ENCODE measurements at places on chromosomes 1 and 21.

DNA sequence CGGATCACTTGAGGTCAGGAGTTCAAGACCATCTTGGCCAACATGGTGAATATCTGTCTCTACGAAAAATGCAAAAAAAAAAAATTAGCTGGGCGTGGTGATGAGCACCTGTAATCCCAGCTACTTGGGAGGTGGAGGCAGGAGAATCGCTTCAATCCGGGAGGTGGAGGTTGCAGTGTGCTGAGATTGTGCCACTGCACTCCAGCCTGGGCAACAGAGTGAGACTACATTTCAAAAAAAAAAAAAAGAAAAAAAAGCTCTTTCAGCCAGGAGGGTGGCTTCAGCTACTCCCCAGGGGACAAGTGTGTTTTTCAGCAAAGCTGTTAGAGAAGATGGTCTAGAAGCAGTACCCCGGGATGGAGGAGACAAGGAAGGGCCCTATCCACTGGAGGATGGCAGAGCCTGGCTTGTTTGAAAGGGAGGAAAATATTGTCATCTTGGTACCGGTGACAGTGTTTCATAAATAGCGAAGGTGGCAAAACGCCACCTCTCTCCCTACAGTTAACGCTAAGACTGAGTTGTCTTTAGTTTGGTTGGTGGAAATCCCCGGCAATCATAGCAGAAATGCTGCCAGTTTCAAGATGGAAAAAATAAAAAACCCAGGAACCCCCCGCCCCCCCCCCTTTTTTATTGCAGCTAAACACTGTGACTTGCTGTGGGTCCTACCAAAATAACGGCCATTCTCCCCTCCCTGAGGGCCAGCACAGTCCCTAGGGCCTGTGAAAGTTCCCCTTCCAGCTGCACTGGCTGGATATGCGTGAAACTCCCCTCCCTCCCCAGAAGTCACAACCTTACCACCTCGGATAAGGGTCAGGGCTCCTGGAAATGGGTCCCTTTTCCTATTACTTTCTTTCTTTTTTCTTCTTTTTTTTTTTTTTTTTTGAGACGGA is 3.5 kb downstream of the PIK3CD start:
- DNase-seq: no peak

DNA sequence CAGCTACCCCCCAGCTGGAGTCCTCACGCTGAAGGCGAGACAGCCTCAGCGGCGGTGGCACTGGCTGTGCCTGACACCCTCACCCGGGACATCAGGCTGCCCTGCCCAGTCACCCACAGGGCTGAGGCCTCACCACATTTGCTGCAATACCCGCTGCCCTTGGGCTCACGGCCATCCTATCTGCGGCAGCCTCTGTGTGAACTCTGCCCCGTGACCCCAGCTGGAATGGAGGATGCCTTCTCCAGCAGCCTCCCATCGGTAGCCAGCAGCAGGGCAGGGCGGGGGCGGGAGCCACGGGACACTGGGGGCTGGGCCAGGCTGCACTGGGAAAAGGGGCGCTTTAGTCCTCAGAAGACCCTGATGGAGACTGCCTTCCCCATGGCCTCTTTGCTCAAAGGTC is 112.4 kb upstream of the ZBTB40 start:
- DNase-seq: no peak

GRCh38 chr1:151898519-151898991 is 10.8 kb downstream of the THEM4 start:
- DNase-seq: no peak

- no peak for DNase-seq
These were observed 197.6 kb upstream of the DMRTA2 start for GRCh38 chr1:50620680-50621329.

GRCh38 chr1:214830941-214831340 is 227.9 kb downstream of the CENPF start:
- DNase-seq: no peak

Measured in esophagus squamous epithelium (tissue), 5 donors.